ENCODE measurements at places on chromosomes 16 and 17.
A peak's percentile ranks its signal among the peaks of the same experiment; 100 is the strongest.

DNA sequence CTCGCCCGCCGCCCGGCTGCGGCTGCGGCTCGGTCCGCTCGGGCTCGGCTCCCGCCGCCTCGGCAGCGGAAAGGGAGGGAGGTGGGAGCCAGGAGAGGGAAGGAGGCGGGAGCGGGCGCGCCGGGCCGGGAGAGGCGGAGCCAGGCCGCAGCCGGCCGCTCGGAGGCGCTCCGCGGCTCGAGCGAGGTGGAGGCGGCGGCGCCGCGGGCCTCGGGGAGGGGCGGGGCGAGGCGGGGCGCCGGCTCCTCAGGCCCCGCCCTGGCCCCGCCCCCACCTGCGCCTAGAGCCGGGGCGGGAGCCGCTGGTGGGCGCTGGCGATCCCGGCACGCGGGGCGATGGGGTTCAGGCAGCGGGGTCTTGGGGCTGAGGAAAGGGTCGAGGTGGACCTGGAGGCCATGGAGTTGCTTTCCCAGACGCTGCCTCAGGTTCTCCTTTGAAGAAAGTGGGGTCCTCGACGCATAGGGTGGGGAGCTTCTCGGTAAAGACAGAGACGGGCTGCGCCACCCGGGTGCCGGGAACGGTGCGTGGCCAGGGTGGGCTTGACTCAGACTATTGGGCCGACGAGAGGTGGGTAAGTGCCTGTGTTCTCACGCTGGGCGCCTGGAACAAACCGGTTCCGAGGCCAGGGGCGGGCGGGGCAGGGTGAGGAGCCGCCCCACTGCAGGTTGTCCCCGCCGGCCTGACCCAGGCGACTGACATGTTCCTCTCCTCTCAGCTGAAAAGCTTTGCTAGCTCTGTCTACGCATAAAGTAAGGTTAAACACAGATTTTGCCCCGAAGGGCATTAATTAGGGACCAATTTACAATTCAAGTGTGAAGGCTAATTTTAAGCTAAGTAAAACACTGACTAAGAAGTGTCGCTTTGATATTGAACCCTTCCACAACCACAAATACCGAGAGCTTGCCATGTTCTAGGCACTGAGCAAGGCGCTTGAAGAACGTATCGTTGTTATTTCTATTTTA is at the start of gene CMTM4:
CMTM4 (minus strand) TSS at position 75 of the 962 bp plus-strand sequence. CDS start 218 bp downstream, outside the sequence.
- DNase-seq, result peak; percentile 88

- no peak for DNase-seq
Observed at GRCh38 chr17:61511480-61512182, 59.4 kb downstream of the TBX4 start.

DNA sequence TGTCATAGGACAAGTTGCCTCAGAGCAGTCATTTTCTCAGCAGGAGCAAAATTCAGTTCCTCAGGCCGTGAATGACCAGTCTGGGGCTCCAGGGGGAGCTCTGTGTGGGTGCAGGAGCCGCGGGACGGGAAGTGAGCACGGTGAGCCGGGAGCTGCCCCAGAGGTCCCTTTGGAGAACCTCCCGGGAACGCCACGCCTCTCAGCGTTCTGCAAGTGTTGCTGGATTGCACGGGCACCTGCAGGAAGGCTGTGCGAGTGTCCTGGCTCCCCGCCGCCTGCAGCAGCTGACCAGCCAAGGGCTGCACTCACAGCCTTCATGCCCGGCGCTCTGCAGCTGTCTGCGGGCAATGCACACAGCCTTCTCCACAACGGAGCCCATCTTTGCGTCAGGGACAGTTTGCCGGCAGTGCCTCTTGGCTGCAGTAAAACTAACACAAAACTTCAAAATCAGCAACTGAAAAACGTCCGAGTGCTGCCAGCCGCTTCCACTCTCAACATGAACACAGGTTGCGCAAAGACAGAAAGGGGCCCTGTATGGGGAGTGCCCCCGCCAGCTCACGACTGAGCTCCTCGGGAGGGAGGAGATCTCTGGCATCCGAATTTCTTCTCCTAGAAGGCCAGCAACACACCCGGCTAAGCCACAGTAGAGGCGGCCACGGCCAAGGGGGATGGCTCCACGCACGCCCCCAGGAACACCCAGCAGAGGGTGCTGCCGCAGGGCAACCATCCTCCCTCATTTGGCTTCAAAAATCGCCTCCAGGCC is 16.0 kb downstream of the NDUFAF8 start:
- DNase-seq, result peak; percentile 73

DNA sequence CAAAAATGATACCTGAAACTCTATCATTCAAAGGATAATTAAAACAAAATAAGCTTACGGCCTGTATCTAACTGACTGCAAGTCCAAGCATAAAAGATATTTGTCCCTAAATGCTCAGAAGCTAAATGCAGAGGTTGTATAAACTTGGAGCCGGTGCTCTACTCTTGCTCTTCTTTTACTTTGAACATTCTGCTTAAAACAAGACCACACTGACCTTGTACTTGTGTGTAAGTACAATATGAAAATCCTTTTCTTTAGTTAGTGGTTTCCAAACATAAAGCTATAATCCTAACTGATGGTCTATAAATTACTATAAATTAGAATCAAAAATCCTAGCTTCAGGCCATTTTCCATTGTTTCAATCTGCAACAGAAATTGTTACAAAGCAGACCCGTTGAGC is 74.6 kb downstream of the SPAG9 start:
- DNase-seq, result peak; percentile 12

GRCh38 chr17:74190154-74190553 is 13.3 kb upstream of the RPL38 start:
- DNase-seq, result peak; percentile 78

GRCh38 chr17:66348584-66349165 is 46.3 kb downstream of the PRKCA start:
- DNase-seq, result no peak

DNA sequence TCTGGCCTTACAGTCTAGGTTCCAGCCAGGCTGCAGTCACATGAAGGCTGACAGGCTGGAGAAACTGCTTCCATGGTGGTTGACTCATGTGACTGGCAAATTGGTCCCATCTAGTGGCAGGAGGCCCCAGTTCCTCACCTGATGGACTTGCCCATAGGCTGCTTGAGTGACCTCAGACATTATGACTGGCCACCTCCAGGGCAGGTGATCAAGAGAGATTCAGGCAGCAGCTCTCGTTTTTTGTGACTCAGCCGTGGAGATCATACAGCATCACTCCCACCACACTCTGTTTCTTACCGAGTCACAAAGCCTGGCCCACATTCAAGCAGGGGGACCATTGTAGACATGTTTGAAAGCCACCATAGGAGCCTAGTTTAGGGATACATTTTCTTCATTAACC is 34.5 kb downstream of the SIAH1 start:
- peak; percentile 47 for DNase-seq
